Activated T-cell treated with anti-CD3 and anti-CD28 coated beads, Interleukin-2, amount 50 U/mL, for 48 hours (primary cell): ENCODE measurements at places on chromosomes 16 and 17.

- peak; percentile 80 for DNase-seq
These were observed at the start of gene NOL3 for GRCh38 chr16:67170168-67170948. TSS of gene NOL3 (plus strand) at chr16:67170538.

DNA sequence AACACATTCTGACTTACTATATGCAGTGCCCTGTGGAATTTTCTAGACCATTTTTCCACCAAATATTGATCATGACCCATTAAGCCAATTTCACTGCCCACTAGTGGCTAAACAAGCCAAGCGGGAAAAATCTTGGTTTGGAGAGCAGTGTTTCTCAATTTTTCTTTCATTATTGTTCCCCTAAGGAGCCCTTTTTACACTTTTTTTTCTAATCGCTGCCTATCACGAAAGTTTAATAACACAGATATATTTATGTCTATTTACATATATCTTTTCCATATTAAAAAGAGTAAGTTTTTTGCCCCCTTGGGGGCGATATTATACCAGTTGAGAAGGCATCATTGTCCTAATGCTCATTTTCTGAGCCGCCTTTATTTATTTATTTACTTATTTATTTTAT lies 10.8 kb upstream of the TLCD3B start:
- no peak for DNase-seq

GRCh38 chr17:14281530-14281929 lies 19.4 kb upstream of the HS3ST3B1 start:
- DNase-seq, result no peak

- no peak for DNase-seq
These were observed 15.6 kb upstream of the DDX19A start for GRCh38 chr16:70331091-70331490.

DNA sequence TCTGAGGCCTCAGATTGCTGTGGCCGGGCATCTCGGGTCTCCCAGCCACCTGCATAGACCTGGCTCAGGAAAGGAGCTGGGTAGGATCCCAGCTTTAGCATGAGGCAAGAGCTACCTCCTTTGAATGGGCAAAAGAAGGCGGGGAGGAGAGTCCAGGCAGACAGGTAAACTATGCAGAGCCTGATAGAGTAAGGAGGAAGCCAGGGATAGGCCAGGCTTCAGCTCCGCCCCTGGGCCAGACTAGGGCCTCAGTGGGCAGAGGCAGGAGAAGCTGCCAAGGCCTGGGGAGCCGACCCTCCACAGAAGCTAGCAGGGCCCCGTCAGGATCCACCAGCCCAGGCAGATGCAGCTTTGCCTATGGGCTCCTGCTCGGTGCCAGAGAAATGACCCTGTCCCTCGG lies 22.6 kb upstream of the UBE2G1 start:
- no peak for DNase-seq

- DNase-seq, result peak; percentile 81
These were observed at the start of the genes C16orf86 and ENKD1 for GRCh38 chr16:67666559-67667452. TSS of gene C16orf86 (plus strand) at chr16:67666814. CDS start at chr16:67666971, 157 bp downstream. TSS of gene ENKD1 (minus strand) at chr16:67666750. CDS start at chr16:67666442, 308 bp downstream.

DNA sequence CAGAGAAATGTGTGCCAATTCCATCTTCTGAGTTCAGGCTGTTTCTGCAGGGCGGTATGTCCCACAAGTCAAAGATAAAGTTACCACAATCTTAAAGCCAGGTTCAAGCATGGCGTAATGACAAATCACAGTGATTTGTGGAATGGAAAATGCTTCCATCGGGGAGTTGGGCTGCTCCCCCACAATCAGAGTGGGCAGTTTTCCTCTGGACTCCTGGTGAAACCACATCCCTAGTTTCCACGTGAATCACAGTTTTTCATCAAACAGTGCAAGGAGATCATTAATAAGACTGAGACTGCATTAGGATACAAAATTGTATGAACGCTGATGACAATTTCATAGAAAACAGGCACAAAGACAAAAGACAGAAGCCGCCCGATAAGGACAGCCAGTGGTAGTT lies 3.6 kb downstream of the LITAF start:
- DNase-seq, result no peak

DNA sequence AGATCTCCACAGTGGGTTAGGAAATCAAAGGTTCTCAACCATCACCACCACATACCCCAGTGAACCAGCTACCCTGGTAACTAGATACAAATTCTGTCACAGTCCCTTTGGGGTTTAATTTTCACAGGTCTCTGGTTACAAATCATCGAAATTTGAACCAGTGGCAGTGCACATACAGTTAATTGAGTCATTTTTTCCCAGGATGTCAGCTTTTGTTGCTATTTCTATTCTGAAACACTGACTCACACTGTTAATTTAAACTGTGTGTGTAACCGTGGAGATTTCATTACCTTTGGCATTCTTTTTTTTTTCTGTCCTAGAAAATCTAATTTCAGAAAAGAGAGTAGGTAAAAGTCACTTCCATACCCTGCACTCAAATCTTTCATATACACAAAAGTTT lies 511.5 kb downstream of the TOX3 start:
- no peak for DNase-seq

DNA sequence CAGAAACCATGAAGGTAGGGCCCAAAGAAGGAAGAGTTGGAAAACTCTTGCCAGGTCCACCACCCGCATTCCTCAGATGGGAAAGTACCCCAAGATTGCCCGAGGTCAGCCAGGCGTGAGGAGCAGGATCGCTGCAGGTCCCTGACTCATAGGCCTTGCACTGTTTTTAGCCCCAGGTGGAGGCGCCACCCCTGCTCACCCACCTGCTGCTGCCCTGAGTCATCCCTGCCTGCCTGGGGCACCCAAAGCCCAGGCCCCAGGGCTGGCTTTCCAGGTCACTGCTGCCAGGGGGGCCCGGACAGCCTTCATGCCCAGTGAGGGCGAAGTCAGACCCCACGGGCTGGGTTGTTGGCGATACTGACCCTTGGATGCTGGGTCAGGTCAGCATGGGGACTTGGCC lies 100.9 kb downstream of the AMFR start:
- no peak for DNase-seq

GRCh38 chr16:1206786-1207185 lies 18.3 kb downstream of the TPSG1 start:
- no peak for DNase-seq

DNA sequence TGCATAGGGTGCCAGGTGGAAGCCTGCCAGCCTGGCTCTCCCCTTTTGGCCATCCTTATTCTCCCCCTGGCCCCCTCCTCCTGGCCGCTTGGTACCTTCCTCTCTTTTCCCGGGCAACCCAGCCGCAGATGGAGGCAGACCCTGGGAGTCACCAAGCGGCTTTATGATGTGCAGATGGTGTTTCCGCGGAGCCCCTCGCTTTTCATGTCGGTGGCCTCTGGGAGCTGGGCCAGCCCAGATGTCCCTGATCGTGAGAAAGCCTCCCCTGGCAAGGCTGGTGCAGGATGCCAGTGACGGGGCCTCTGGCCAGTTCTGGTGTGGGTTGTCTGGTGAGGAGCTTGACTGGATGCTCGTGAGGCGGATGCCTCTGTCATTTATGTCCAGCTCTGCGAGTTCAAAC lies 18.0 kb upstream of the BRD7 start:
- no peak for DNase-seq

GRCh38 chr16:20084624-20085226 lies 11.0 kb upstream of the GPR139 start:
- DNase-seq, result no peak

DNA sequence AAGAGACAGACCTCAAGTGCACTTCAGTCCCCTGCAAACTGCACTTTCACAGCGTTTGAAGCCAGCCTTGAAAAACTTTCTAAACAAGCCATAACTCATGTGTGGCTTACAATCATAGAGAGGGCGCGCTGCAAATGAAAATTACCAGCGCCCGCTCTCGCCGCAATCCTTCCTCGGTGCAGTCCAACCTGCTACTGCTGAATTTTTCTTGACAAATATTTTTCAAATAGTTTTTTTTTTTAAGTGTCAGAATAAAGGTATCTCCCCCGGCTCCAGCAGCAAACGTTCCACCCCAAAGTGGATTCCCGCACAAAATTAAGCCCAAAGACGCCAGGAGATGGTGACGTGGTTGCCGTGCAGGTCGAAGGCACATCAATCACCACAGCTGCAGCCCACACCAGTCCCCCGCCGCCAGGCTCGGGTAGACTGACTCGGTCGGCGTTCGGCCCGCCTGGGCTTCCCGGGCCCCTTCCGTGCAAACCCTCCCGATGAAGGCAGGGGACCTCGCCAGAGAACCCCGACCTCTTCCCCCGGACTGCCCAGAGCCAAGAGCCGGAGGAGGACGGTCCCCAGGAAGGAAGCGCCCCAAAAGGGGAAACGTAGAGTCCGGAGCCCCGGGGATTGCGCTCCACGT lies 630 bp downstream of the GRB2 start:
- DNase-seq, result peak; percentile 73

GRCh38 chr17:75681289-75681688 lies 14.2 kb downstream of the SAP30BP start:
- no peak for DNase-seq

GRCh38 chr17:68169840-68170239 lies 78.0 kb upstream of the AMZ2 start:
- DNase-seq, result no peak

DNA sequence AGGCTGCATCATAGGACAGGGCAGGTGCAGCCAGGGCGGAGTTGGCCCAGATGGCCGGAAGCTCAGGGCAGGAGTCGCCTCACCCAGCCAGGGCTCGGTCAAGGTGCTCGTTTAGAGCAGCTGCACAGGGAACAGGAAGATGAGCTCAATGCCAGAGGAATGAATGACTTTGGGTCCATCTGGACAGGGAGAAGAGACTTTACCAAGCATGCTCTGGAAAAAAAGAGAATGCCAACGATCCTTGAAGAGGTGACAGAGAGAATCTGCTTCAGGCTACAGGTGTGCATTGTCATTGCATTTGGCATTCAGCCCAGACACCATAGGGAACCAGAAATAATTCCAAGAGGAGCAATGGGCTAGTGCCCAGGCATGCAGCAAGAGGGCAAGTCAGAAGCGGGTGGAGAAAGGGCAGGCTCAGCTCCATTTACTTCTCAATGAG lies 6.7 kb upstream of the MPP3 start:
- DNase-seq, result no peak

GRCh38 chr16:3085868-3086595 lies 13.1 kb downstream of the ZSCAN10 start:
- no peak for DNase-seq

DNA sequence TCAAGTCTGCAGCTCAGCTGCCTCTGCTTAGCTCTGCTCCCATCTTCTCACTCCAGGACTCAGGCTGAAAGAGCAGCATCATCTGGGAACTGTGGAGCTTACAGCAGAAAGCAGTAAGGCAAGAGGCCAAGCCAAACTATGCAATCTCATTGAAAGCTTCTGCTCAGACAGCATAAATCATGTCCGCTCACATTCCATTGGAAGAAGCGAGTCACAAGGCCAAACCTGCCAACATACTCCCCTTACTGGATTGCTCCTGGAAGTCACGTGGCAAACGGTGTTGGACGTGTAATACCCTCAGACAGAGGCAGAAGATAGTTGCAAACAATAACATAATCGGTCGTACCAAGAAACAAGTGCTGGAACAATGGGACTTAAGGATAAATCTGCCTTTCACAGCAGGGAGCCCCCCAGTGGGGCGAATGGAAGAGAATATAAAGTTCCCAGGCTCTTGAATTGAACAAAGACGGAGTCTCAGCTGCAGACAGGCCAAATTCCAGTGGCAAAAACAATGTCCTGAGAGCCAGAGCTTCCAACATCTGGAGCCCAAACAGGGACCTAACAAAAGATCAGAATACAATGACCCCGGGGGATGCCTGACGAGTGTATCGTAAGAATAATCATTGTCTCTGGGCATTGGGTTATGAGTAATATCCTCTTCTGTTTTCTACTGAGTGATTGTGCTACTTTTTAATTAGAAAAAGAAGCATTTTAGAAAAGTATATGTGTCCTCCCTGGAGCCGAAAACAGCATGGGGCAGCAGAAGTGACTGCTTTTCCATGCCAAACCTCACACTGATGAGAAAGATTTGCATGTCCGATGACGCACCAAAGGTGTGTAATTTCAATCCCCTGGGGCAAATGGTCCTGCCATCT lies 68.4 kb downstream of the CMC2 start:
- no peak for DNase-seq

DNA sequence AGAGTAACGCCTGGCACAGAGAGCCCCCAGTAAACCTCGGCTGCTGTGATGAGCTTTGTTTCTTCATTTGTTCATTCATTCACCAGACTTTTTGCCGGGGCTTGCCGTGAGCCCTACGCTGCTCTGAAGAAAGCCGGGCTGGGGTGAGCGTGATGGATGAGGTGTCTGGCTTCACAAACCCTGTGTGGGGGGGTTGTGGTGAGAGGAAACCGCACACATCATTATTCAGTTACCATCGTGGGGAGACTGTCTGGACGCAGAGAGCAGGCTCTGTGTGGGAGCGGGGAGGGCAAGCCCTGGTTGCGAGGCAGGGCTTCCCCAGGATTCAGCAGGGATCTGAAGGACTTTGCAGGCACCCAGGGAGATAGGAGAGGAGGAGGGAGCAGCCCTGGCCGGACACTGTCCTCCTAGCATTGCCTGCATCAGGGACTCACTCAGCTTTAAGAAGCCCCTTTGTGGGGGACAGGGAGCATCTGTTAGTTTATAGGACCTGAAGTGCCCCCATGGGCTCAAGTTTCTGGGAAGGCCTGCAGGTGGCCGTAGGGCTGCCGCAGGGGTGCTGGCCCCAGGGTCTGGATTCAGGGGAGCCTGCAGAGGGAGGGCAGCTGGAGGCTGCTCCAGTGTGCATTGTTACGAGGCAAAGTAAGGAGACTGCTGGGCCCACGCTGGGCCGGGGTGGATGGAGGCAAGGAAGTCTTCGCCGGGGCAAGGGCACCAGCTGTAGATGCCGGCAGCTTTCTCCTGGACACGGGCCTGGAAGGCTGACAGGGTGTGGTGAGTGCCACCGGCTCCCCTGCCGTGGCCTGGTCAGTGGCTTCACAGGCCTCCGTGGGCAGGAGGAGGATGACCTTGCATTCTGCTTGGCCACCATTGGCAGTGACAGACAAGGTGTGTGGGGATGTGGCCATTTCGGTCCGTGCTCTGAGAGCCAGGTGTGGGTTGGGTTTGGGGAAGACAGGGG lies 334.5 kb downstream of the SEC14L1 start:
- peak; percentile 84 for DNase-seq

- DNase-seq, result no peak
These were observed 21.2 kb upstream of the LGALS9 start for GRCh38 chr17:27609611-27610303.

DNA sequence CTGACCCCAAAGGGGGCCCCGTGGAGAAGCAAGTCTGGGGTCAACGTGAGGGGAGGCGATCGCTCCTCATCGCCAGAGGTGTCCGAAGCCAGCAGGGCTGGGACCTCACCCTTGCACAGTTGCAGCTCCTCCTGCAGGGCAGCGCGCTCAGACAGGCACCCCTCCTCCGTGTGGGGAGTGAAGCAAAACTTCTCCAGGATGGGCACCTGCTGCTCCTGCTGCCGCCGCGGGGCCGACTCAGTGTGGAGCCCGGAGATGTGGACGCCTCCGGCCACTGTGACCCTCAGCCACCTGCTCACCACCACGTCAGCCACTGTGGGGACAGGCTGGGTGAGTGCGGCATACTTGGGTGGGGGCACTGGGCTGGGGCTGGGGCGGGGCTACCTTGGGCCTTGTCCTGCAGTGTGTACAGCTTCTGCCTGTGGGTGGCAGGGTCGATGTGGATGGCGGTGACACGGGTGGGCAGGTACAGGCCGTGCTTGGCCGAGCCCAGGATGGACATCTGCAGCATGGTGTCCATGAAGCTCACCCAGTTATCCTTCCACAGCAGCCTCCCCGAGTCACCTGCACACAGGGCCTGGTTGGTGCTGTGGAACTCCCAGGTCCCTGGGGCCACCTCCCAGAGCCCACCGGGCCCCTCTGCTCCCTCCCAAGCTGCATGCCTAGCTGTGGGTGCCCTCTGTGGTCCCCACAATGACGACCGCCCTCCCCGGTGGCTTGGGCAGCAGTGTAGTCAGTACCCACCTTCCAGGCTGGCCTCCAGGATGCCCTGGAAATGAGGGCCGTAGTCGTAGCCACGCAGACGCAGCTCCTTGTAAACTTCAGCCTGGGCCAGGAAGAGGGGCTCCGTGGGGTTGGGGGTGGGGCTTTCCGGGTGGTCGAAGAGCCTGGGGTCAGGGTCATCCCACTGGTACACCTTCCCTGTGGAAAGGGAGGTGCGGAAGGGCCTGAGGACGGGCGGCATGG lies 10.8 kb downstream of the FASN start:
- DNase-seq, result no peak
